ENCODE measurements at places on chromosomes 16 and 17.

- no peak for DNase-seq
Observed at GRCh38 chr16:55529018-55529417, 20.1 kb downstream of the LPCAT2 start.

- DNase-seq: no peak
Observed at GRCh38 chr16:57694231-57694724, 328 bp upstream of the DRC7 start.

GRCh38 chr17:57809879-57810278, 40.0 kb downstream of the MRPS23 start:
- no peak for DNase-seq

GRCh38 chr17:27257031-27257357, 36.9 kb upstream of the WSB1 start:
- DNase-seq: no peak

- no peak for DNase-seq
Observed at GRCh38 chr17:79803997-79804855, 7.3 kb upstream of the CBX8 start.

DNA sequence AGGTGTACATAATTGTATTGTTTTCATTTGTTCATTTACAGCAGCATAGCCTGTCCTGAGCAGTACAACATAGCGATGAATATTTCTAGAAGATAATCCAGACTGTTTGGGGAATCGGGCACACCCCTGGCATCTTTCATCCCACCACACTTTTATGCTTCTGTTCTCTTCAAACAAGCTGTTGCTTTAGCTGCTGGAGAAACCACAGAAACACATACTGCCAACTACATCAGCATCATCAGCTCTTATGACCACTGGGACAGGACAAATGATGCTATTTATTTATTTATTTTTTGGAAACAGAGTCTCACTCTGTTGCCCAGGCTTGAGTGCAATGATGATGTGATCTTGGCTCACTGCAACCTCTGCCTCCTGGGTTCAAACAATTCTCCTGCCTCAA, 22.6 kb upstream of the HAPSTR1 start:
- DNase-seq: no peak

DNA sequence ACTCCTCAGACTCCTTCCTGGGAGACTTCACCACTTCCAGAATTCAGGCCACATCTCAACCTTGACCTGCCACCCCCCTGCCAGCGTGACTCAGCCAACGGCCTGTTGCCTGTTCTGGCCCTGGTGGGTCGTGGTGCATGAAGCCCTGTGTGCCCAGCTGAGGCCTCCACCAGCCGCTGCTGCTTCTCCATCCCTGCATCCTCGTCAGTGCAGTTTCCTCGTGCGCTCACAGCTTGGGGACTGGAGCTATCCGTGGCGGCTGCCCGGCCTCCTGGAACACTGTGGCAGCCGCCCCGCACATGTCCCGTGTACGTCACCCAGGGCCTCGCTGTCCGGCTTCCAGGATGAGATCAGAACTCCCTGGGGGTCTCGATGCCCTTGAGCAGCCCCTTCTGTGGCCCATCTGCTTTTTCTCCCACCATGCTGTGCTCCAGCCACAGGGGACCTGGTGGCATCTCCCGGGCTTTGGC, 8.0 kb upstream of the TEDC2 start:
- no peak for DNase-seq

- DNase-seq: no peak
Observed at GRCh38 chr17:8420041-8420934, 15.4 kb upstream of the NDEL1 start.

DNA sequence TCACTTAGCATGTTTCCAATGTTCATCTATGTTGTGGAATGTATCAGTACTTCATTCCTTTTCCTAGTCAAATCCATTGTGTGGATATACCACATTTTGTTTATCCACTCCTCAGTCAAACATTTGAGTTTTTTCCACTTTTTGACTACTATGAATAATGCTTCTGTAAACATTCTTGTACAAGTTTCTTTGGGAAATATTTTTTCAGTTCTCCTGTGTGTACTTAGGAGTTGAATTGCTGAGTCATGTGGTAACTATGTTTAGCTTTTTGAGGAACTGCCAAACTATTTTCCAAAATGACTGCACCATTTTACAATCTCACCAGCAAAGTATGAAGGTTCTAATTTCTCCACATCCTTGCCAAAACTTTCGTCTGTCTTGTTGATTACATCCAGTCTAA, 223.7 kb upstream of the AXIN2 start:
- peak; percentile 86 for DNase-seq

DNA sequence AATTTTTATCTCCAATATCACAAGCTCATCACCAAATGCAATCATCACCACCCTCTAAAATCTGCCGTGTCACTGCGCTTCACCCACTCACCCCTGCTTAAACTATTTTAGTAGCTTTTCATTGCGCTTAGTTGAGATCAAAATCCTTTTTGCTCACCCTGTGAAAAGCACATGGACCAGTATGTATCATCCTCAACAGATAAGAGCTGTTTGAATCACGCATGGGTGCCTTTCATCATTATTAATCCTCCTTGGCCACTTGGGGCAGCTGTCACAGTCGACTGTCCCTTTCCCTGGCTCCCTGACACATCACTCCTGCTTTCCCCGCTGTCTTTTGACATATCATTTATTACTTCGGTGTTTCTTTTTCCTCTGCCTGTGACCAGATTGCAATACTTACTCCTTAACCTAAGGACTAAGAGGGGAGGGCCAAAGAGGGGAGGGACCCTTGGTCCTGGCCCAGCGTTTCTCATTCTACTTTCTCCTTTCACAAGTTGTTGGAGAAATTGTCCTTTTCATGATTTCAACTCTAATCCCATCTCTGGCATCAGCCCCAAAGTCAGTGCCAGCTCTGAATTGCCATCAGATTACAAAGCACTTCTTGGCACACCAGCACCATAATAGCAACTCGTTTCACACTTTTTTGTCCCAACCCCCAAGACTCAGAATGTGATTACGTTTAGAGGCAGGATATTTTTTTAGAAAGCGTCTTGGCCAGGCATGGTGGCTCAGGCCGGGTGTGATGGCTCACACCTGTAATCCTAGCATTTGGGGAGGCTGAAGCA, 8.6 kb upstream of the KDM6B start:
- peak; percentile 52 for DNase-seq

GRCh38 chr17:17691468-17692263, 10.4 kb downstream of the RAI1 start:
- no peak for DNase-seq

DNA sequence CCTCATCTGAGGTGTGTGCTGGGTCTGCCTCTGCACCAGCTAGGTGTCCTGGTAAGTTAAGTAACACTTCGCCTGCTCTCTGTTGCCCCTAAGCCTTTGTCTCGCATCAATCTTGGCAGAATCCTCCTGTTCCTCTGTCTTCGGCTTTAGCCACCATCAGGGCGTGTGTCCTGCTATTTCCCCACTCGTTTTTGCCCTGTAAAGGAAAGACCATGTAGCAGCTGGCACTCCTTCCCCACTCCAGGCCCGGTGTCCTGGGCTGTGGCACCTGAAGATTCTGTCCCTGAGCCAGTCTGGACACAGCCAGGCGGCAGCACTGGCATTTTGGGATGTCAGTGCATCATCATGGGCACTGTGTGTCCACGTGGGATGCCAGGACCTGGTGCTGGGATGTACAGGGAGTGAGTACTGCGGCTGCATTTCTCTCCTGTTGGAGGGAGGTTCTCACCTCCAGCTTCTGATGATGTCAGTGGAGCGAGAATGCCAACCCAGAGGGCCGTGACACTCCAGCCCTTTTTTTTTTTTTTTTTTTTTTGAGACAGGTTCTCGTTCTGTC, 26.2 kb upstream of the FOXK2 start:
- no peak for DNase-seq

GRCh38 chr17:9821921-9822320, at the start of gene GSG1L2:
TSS of gene GSG1L2 (minus strand) at chr17:9822079. CDS start at chr17:9822071, 8 bp downstream.
- no peak for DNase-seq

GRCh38 chr17:81427173-81428120, 32.2 kb downstream of the BAHCC1 start:
- DNase-seq: no peak

- no peak for DNase-seq
Observed at GRCh38 chr17:10648381-10648780, 8.7 kb downstream of the MYH3 start.

DNA sequence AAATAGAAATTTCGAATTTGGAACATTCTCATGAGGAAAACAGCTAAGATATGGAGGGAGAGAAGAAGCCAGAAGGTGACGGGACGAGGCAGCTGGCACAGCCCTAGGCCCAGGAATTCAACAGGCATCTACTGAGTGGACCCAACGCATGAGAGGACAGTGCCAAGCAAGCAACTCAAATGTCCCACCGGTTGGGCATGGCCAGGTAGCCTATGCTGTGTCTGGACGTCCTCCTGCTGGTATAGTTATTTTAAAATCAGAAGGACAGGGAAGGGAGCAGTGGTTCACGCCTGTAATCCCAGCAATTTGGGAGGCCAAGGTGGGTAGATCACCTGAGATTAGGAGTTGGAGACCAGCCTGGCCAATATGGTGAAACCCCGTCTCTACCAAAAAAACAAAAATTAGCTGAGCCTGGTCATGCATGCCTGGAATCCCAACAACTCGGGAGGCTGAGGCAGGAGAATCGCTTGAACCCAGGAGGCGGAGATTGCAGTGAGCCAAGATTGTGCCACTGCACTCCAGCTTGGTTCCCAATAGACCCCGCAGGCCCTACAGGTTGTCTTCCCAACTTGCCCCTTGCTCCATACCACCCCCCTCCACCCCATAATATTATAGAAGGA, 2.0 kb downstream of the GH1 start:
- no peak for DNase-seq

DNA sequence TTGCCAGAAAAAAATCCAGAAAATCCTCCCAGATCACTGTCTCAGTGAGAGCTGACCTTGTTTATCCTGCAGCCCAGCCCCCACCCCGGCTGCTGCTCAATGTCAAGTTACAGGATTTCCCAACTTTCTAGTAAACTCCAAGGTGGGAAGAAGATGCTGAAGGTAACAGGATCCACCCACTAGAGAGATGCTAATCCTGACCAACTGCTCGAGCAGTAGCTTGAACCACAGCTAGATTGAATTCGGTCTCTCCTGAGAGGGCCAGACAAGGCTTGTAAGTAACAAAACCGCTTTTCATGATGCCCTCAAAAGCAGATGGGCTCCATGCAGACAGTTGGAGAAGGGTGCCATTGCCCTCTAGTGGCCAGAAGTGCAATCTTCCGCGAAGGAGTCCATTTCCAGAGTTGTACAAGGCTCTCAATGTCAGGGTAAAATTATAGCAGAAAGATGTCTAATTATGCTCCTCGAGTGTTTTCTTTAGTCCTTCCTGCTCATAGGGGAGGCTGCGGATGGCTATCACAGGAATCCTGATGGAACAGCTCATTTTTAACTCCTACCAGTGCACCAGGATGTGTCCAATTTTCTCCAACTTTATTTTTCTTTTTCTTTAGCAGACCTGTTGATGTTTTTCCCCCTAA, 3.9 kb downstream of the CDH11 start:
- DNase-seq: no peak

DNA sequence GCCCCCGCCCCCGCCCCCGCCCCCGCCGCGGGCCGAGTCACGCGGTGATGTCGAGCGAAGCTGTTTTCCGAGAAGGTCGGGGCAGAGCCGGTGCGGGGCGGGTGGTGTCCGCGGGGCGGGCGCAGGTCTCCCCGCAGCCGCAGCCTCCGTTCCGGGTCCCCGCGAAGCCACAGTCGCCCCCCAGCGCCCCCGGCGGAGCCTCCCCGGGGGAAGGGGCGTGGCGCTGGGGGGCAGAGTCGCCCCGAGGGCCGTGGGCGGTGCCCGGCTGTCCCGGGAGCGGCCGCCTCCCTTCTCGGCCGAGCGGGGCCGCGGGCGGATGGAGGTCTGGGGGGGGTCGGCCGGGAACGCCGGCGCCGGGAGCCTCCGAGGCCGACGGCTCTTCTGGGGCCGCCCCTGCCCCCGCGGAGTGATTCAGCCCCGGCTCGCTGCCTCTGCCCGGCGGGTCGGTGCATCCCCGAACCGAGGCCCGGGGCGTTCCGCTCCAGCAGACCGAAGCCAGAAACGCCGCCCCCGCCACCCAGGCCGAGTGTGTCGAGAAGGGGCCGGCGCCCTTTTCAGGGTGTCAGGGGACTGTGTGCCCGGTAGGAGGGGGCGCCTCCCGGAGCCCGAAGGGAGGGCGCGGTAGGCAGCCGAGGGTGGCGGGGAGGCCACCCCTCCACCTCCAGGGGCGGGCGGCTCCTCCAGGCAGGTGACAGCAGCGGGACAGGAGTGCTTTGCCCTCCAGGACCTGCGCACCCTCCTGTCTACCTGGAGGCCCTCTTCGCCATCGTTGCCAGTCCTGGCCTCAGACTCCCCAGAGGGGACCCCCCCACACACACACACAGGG, 1.7 kb downstream of the METRNL start:
- no peak for DNase-seq

GRCh38 chr16:30567991-30568638, 3.4 kb downstream of the ZNF688 start:
- peak; percentile 36 for DNase-seq

GRCh38 chr17:13995856-13996271, 73.4 kb upstream of the COX10 start:
- no peak for DNase-seq

DNA sequence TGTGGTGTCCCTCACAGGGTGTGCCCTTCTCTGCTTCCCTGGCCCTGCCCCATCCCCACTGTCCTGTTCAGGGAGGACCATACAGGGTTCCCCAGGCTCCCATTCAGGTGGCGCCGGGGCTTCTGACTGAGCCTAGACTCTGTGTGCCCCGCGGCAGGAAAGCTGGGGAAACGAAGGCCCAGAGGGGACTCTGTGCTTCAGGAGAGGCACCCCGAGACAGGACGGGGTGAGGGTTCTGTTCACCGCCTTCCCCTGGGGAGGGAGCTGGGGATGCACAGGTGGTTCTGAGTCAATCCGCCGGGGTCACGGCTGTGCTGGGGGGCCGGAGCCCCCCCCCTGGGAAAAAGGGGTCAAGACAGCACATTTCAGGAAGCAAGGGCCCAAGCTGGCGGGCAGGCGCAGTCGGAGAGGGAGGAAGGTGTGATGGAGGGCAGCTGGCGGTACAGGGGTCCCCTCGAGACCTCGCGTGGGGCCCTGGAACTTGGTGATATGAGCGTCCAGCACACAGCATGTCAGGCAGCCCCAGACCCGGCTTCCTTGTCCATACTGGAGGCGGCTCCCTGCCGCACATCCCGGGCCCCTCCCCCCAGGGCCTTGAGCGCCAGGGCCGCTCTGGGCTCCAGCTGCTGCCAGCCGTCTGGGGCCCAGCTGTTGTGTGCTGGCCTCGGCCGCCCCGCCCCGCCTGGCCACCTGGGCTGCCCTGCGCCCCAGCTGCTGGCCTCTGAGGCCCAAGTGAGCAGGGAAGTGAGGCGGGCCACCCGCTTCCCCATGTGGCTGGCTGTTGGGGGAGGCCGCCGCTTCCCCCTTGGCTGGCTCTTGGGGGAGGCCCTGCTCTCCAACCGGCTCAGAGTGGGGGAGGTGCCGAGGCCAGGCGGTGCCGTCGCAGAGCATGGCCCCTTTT, 5.6 kb upstream of the NOTUM start:
- no peak for DNase-seq

DNA sequence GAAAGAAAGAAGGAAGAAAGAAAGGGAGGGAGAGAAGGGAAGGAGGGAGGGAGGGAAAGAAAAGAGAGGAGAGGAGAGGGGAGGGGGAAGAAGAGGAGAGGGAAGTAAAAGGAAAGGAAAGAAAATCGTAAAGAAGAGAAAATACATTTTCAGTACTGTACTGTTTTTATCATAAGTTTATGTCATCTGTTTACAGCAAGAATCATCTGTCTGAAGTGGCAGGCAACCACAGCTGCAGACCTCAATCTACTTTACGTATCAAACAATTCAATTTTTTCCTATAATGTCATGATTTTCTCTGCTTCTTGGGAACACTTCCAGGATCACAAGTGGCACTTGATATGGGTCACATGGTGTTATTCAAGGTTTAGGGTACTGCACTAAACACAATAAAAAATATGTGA, 58.3 kb downstream of the USP32 start:
- no peak for DNase-seq

GRCh38 chr17:50505591-50506130, 2.6 kb upstream of the MYCBPAP start:
- DNase-seq: no peak

All from SW 1271 (cell line).